ENCODE measurements at places on chromosomes 7 and 10.

- DNase-seq = no peak
Observed at GRCh38 chr10:123409884-123410283, 255.7 kb downstream of the BUB3 start.

DNA sequence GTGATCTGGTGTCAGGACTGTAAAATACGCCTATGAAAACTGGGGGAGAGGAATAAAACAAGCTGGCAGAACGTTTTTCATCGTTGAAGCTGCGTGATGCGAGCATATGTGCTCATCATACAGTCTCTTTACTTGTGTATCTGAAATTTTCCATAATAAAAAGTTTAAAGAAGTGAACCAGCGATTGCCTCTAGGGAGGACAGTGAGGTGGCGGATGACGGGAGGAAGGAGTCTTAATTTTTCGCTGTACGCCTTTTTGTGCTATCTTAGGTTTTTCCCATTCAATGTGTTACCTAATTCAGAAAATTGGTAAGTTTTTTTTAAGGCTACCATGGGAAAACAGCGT lies 891 bp upstream of the WAPL start:
- no peak for DNase-seq

DNA sequence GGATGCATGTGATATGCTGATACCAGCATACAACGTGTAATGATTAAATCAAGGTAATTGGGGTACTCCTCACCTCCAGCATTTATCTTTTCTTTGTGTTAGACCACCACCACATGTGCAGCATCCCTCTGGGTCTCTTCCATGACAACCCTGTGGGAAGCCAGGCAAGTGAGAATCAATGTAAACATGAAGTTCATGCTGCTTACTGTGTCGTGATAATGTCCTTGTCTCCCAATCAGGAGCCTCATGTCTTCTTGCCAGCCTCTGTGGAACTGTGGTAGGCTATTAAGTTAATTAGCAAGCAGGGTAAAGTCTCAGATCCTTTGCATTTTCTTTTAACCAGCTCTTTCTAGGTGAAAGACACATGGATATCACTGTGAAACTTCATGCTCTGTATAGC lies 126.7 kb downstream of the TES start:
- no peak for DNase-seq

- peak; percentile 79 for DNase-seq
Observed at GRCh38 chr7:12607134-12607533, 36.6 kb downstream of the SCIN start.

DNA sequence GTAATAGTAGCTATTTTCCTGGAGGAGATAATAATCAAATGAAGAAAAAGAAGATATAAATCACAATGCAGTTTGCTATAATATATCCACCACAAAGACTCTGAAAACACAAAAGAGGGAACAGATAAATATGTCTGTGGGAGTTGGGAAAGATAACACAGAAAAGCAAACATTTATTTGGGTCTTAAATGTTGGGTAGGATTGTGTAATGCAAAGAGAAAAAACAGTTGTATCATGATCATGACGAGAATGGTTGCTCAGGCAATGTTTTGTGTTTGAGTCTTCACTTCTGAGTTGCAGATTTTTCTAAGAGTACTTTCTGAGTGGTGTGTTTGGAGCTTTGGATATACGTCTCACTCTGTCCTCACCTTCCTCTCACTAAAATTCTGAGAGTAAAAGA lies 437.5 kb downstream of the TFEC start:
- DNase-seq = no peak

- DNase-seq = no peak
Observed at GRCh38 chr7:4269746-4270145, 412.3 kb upstream of the FOXK1 start.

DNA sequence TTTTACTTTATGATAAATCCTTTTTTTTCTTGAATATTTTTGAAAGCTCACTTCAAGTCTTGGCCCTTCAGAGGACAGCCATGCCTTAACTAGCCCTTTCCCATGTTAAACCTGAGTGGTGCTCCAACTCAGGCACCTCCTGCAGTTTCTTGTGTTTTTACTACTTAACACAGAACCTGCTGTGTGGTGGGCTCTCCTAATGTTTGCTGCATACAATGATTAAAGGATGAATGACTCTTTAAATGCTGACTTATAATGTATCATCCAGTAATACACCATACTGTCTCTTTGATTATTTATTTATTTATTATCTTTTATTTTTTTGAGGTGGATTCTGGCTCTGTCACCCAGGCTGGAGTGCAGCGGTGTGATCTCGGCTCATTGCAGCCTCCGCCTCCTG lies 179.4 kb downstream of the SEMA3E start:
- no peak for DNase-seq

GRCh38 chr7:158397885-158398284 lies 189.7 kb downstream of the PTPRN2 start:
- no peak for DNase-seq

DNA sequence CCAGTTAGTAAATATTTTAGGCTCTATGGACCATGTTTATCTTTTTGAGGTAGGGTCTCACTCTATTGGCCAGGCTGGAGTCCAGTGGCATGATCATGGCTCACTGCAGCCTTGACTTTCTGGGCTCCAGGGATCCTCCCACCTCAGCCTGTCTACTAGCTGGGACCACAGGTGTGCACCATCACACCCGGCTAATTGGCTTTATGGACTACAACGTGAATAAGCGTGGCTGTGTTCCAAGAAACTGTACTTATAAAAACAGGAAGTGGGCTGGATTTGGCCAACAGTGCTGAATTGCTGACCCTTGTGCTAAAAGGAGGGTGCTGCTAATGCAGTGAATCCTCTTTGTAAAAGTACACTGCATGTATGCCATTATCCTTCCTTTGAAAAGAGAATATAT lies 111.7 kb upstream of the CDK13 start:
- peak; percentile 57 for DNase-seq

DNA sequence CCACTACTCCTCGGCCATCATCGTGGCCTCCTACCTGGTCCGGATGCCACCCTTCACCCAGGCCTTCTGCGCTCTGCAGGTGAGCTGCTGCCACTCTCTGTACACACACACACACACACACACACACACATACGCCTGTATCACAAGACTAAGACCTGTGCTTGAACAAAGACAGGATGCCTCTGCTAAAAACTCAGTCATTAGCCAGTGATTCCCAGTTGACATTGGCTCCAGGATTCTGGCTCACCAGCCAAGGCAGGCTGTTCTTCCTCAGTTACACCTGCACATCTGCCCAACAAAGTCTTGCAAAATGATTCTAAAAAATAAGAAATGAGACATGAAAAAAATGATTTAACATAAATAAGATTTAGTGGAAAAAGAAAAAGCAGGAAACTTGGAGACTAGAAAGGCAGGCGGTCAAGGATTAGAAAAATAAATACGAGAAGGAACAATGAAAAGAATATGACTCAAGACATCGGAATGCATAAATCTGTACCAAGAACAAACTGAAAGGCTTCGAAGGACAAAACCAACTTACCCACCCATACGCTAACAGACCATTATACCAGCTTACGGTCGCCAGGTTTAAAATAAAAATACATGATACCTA lies 7.4 kb upstream of the LRRC18 start:
- no peak for DNase-seq

GRCh38 chr10:110350812-110351211 lies 46.1 kb upstream of the SMNDC1 start:
- DNase-seq = no peak

GRCh38 chr10:22635650-22636049 lies 78.7 kb downstream of the PIP4K2A start:
- DNase-seq = no peak

DNA sequence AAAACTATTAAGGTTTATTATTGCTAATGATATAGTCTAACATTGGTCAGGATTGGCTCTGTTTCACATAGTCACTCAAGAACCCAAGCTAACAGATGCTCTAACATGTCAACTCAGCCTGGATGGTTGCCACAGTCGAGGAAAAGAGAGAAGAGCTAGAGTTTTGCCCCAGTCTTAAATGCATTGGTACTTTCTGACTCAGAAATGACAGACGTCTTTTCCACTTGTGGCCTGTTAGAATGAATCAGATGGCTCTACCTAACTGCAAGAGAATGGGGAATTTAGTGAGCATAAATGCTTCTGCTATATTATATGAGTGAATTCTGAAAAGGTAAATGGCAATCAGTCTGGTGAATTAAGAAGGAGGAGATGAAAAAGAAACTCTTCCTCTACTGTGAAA lies 13.9 kb downstream of the HECTD2 start:
- no peak for DNase-seq

DNA sequence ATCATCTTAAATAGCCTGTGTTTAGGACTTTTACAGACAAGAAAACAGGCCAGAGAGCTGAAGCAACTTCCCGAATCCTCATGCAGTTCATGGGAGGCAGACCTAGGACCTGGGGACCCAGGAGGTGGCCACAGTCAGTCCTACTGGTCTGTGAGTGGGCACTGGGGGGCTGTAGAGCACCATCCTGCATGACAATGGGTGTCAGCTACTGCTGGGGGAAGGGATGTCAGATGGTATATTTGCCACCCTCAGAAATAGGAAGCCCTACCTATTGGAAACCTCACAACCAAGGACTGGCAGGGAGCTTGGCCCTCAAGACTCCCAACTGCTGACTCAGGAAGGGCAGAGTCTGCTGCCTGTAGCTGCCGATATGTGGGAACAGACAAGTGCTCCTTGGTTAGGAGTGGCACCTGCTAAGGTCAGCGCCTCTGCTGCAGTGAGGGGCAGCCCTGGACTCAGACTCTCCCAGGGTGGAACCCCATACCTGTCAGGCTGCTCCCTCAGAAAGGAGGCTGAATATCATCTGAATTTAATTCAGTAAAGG lies 29.7 kb downstream of the OGDH start:
- no peak for DNase-seq

DNA sequence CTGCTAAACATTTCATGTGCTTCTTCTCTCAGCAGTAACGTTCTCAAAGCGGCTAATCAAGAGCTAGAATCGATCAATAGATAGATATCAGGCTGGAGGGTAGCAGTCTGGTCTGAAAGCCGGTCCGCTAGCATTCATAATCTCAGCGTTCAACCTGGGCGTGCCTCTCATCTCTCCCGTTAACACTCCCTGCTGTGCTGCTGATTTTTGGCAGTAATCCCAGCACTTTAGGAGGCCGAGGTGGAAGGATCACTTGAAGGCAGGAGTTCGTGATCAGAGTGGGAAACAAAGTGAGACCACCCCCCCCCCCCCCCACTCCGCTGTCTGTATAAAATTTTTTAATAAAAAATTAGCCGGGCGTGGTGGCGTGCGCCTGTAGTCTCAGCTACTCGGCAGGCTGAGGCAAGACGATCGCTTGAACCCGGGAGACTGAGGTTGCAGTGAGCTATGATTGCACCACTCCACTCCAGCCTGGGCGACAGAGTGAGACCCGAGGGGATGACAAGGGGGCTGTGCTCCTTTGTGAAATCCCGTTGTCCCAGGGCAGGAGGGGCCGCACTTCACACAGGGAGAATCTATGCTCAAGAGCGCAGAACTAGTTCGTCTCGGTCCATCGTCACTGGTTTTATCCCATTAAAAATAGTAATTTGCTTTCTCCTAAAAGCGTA lies 624 bp upstream of the CEP55 start:
- no peak for DNase-seq

- no peak for DNase-seq
Observed at GRCh38 chr10:49116509-49117375, 1.4 kb upstream of the VSTM4 start.

DNA sequence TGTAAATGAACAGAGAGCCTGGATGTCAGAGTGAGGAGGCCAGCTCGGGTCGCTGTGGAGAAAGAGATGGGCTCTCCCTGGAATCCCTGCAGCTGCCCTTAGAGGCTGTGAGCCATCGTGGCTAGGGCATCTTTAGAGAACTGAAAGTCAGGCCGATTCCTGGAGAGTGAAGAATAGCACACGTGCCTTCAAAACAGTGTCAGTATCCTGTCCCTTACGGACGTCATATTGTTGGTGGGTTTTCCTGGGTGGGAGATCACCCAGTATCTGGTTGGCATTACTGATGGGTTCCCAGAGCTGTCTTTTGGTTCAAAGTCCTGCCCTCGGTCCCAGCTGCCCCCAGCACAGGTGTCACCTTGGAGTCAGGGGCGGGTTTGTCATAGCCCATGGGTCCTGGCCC lies 25.3 kb downstream of the IKZF1 start:
- DNase-seq = no peak

DNA sequence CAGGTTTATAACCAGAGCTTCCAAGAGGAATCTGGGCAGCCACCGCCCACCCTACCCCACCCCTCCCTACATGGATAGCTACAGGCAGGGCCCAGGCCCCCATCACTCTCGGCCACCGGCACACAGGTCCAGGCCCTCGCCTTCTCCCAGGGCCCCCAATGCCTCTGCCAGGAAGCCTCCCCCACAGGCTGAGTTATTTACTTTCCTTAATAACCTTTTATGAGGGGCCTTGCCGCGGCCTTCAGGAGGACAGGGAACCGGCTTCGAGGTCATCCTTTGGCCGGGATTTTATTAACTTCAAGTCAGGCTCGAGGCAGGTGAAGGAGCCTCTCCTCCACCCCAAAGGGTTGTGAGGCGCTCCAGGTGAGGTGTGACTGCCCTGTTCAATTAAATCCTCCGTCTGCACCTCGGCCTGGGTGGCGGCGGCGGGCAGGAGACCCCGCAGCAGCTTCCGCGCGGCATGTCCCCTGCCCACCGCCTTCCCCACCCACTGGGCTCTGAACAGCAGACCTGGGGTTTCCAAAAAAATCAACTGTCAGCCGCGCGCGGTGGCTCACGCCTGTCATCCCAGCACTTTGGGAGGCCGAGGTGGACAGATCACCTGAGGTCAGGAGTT lies 106.5 kb downstream of the MICALL2 start:
- no peak for DNase-seq

- DNase-seq = peak; percentile 97
Observed at GRCh38 chr7:69823151-69823744, 225.0 kb downstream of the AUTS2 start.

DNA sequence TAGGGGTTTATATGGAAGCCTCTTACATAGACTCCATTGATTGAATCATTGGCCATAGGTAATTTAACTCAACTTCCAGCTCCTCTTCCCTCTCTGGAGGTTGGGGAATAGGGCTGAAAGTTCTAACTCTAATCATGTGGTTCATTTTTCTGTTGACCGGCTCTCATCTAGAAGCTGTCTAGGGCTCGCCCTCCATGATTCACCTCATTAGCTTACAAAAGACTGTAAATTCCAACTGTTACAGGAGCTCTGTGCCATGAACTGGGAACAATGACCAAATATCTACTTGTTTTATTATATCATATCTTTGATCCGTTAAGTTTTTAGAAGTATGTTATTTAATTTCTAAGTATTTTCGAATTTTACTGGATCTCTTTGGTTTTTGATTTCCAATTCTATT lies 263.0 kb downstream of the TCF7L2 start:
- DNase-seq = no peak

- no peak for DNase-seq
Observed at GRCh38 chr10:78255214-78255613, 221.6 kb downstream of the RPS24 start.

All from NCI-H1417 treated with DMSO at 0.1 percent for 48 hours (cell line).